ENCODE measurements at places on chromosomes 2 and 18.

DNA sequence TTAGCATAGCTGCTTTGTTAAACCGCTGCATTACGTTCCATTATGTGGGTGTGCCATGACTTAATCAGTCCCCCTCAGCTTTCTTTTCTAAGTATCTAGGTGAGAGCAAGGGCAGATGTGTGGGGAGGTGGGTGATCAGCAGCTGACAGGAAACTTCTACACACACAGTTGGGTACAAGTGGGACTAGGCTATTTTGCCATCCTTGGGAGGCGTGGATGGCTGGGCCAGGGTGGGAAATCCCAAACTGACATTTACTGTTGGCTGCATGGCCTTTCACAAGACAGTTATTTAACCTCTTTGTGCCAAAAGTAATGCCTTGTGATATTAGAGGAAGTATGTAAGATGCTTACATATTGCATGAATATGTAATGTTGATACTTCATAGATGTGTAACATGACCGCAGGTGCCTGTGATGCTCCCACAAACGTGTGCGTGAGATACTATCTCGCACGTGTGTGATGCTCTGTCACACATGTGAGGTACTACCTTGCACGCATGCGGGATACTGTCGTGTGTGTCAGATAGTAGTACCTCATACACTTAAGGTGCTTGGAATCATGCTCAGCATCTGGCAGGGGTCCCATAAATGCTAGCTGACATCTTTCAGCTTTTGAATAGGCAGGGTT is 314.5 kb downstream of the PRKCE start:
- DNase-seq, result no peak

DNA sequence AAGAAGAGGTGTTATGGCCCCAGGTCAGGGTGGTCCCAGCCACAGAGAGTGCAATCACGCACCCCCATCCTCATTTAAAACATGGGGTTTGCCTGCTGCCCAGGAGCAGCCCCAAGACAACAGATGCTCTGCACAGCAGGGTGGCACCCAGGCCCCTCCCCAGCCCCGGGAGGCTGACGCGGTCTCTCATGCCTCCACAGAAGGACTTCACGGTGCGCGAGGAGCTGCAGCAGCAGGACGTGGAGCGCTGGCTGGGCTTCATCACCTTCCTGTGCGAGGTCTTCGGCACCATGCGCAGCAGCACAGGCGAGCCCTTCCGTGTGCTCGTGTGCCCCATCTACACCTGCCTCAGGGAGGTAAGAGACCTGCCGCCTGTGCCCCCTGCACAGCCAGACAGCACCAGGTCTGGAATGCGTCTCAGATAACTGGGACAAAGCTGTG is 133.7 kb downstream of the SMAD7 start:
- DNase-seq, result no peak

- DNase-seq, result no peak
Measured at GRCh38 chr2:115161081-115161770, 718.8 kb downstream of the DPP10 start.

DNA sequence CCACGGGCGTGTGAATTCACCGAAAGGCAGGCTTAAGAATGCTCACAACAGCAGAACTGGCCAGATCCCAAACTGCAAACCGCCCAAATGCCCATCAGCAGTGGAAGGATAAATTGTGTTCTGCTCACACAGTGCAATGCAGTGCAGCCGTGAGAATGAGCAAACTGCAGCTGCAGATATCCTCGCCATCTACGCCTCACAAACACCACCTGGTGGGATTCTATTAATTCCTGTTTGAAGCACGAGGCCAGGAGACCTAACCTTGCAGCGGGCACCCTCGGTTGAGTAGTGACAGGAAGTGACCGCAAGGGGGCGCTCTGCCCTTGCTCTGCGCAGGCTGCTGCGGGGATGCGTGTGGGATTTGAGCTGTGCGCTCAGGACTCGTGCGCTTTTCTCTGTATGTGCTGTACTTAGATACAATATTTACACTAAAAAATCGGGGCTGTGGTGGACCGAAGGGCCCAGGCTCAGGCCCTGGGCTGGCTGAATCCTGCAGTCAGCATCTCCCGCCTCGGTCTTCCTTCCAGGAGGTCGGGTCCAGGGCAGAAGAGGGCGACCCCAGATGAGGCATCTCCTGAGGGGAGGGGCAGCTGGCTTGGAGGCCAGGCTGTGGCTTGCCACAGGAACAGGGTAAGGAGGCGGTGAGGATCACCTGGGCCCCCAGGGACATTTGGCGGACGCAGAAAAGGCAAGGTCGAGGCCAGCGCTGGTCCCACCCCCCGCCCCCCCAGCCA is 19.8 kb upstream of the PDIA6 start:
- peak; percentile 57 for DNase-seq

DNA sequence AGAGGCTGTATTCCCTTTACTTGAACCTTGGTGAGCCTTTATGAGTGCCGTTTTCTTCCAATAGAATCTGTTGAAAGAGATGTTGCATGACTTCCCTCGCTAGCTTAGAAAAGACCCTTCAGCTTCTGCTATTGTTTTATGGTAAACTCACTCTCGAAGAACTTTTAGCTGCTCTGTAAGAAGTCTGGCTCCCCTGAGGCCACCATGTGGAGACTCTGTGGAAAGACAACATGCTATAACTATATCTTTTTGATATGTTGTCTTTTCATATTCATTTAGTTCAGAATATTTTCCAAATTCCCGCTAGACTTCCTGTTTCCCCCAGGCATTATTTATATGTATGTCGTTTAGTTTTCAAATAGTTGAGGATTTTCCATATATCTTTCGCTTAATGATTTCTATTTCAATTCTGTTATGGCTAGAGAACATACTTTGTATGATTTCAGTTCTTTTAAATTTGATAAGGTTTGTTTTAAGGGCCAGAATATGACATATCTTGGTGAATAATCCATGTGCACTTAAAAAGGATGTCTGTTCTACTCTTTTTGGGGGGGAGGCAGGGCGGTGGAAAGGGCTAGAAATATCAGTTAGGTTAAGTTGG is 64.1 kb downstream of the PTPN4 start:
- peak; percentile 45 for DNase-seq

GRCh38 chr2:9302755-9303154 is 96.1 kb downstream of the ASAP2 start:
- no peak for DNase-seq

DNA sequence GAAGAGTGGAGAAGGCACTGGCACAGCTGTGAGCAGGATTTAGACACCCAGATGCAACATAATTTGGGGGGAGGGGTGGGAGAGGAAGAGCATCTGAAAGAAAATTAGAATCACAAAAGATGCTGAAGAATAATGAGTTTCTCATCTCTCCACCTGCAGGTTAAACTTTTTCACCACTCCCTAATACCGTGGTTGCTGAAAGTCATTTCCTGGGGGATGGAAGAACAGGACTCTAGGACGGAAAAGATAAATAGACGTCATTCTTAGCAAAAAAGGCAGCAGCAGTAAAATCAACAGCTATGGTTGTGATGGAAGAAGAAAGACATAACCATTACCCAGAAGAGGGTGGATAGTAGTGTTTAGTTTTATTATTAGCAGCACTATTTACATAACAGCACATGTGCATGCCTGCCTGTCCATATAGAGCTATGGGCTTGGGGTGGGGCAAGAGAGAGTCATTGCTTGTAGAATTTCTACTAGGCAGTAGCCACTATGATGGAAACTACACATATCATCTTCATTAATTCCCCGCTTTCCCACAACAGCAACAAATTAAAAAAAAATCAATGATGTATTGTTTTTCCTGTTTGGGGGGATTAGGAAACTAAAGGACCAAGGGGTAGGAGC is 212.2 kb downstream of the TRIB2 start:
- peak; percentile 28 for DNase-seq

DNA sequence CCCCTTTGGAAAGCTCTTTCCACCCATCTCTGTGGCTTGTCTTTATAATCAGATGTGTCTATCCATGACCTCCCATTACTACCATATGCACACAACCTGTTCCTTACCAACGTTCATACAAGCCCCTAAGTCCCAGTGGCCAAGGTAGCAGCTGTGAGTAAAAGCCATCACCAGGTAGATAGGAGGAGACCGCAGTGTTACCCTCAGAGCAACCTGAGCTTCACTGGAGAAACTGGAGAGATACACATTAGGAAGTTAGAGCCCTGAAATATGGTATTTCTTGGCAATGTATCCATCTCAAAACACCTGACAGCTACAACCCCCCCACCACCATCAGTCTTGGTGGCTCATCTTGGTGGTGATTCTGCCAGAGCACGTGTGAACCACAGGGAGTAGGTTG is 26.0 kb downstream of the LOXHD1 start:
- no peak for DNase-seq

DNA sequence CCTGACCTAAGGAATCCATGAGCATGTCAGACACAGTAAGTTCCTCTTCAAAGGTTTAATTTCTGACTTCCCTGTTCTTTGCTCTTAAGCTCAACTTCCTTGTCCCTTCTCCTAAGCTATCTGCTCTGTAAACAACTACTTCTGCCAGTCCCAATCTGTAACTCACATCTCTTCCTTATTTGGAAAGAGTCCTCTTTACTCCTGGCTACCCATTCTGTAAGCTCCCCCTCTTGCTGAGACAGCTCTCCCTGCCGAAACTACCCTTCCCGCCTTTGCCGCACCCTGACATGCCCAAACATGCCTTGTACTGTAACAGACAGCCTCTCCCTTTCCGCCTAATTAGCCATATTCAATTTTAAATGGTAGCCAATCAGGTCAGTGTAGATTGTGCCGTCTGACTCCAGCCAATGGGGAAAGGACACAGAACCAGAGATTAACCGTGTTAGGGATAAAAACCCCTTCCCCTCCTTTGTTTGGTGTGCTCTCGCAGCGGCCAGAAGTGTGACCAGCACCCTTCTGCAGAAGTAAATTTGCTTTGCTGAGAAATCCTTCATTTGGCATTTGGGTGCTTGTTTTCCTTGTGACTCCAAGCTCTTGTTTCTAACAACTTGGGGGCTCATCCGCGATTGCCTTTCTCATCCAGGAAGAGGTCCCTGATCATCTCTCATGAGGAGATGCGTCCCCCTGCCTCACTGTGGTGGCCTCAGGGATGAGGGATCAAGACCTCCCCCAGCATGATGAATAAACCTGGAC is 49.0 kb downstream of the PIAS2 start:
- DNase-seq, result no peak

GRCh38 chr2:200203381-200203827 is 103.1 kb upstream of the SPATS2L start:
- DNase-seq, result no peak

Data from HFFc6 (cell line).